ENCODE measurements at places on chromosomes 7 and 10. TPM values are rescaled to one million over a fixed set of nuclear protein-coding genes. Genes with fewer than 3 reads are reported as not detected.

The IGFBP1 gene
- total RNA-seq: not detected

The ANK3 gene
- total RNA-seq: 61.4 TPM

The ITPRID1 gene
- not detected for total RNA-seq

The NPFFR1 gene
- not detected for total RNA-seq

The ABHD11 gene
- total RNA-seq: 22.7 TPM

The AOC1 gene
- not detected for total RNA-seq

The STRIP2 gene
- 0.19 TPM for total RNA-seq

The BTBD16 gene
- total RNA-seq: not detected

The DEPP1 gene
- total RNA-seq: 4.0 TPM

The MOGAT3 gene
- total RNA-seq: not detected

The TRIL gene
- 0.13 TPM for total RNA-seq

The MYH16 gene
- total RNA-seq: not detected

The KCP gene
- total RNA-seq: 1.6 TPM

The MYL10 gene
- not detected for total RNA-seq

The CAV1 gene
- 0.39 TPM for total RNA-seq

The SGCE gene
- 0.78 TPM for total RNA-seq

The TEX36 gene
- not detected for total RNA-seq

The ECHS1 gene
- total RNA-seq: 36.5 TPM

The GTPBP4 gene
- total RNA-seq: 45.2 TPM

The GDF10 gene
- 1.3 TPM for total RNA-seq

The TMEM273 gene
- 15.0 TPM for total RNA-seq

The CCDC172 gene
- not detected for total RNA-seq

The FAM25G gene
- total RNA-seq: not detected

The ACTR3C gene
- total RNA-seq: 7.0 TPM

The OR2A5 gene
- total RNA-seq: not detected

The CLDN3 gene
- not detected for total RNA-seq

The CC2D2B gene
- not detected for total RNA-seq

The SLC13A1 gene
- total RNA-seq: not detected

The EEPD1 gene
- 3.7 TPM for total RNA-seq

The RSPH10B gene
- not detected for total RNA-seq

The LRIT1 gene
- not detected for total RNA-seq

The IQUB gene
- not detected for total RNA-seq

The AP3M1 gene
- total RNA-seq: 31.3 TPM

The PIK3CG gene
- total RNA-seq: 39.2 TPM

The HMX2 gene
- total RNA-seq: not detected

The NPS gene
- total RNA-seq: not detected

The GPR15LG gene
- total RNA-seq: not detected

The NRCAM gene
- total RNA-seq: 13.6 TPM

The IKZF1 gene
- 536 TPM for total RNA-seq

The PCLO gene
- under 0.01 TPM for total RNA-seq

The PDZD7 gene
- total RNA-seq: 0.77 TPM

The CH25H gene
- total RNA-seq: not detected

The HKDC1 gene
- total RNA-seq: 1.9 TPM

The MLLT10 gene
- 67.9 TPM for total RNA-seq

The SFMBT2 gene
- total RNA-seq: 38.6 TPM

The TFR2 gene
- 1.8 TPM for total RNA-seq

The BMPR1A gene
- 9.2 TPM for total RNA-seq

Data from naive thymus-derived CD4-positive, alpha-beta T cell (primary cell).